Stimulated activated CD8-positive, alpha-beta memory T cell treated with anti-CD3 and anti-CD28 coated beads, Interleukin-7, amount 100 ng/mL, for 48 hours (primary cell): ENCODE measurements at places on chromosomes 1 and 21.

- DNase-seq, result no peak
These were observed 80.3 kb downstream of the SCMH1 start for GRCh38 chr1:41161846-41162245.

GRCh38 chr1:64515427-64515826, 45.5 kb downstream of the CACHD1 start:
- DNase-seq, result no peak

- no peak for DNase-seq
These were observed 278.5 kb downstream of the MRPL39 start for GRCh38 chr21:25328736-25329135.

GRCh38 chr1:94191216-94191615, 46.2 kb downstream of the ARHGAP29 start:
- DNase-seq, result no peak

- no peak for DNase-seq
These were observed 996.7 kb upstream of the TMPRSS15 start for GRCh38 chr21:19400223-19400770.

GRCh38 chr1:74733604-74734484, 892 bp downstream of the TYW3 start:
- no peak for DNase-seq

DNA sequence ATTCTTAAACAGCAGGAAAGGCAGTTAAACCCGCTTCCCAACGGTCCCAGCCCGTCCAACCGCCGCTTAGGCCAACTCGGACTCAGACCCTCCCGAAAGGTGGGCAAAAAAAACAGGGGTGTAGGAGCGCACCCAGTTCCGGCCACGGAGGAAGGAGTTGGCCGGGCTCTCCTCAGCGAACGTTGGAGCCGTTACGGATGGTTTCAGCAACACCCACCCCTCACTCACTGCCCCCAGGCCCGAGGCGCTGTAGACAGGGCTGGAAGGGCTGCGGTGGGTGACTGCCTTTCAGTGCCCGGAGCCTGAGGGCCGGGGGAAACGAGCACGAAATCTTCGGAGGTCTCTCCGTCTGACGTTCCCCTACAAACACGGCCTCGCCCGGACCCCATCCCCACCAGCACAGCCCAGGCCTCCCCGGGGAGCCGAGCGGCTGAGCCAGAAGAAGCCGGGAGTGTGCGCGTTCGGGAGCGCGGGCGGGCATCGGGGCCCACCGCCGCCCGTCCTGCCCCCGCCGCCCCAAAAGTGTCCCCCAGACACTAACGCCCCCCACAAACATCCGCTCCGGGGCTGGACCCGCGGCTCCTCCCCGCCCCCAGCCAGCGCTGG, 1.3 kb downstream of the KDM5B start:
- DNase-seq, result no peak

DNA sequence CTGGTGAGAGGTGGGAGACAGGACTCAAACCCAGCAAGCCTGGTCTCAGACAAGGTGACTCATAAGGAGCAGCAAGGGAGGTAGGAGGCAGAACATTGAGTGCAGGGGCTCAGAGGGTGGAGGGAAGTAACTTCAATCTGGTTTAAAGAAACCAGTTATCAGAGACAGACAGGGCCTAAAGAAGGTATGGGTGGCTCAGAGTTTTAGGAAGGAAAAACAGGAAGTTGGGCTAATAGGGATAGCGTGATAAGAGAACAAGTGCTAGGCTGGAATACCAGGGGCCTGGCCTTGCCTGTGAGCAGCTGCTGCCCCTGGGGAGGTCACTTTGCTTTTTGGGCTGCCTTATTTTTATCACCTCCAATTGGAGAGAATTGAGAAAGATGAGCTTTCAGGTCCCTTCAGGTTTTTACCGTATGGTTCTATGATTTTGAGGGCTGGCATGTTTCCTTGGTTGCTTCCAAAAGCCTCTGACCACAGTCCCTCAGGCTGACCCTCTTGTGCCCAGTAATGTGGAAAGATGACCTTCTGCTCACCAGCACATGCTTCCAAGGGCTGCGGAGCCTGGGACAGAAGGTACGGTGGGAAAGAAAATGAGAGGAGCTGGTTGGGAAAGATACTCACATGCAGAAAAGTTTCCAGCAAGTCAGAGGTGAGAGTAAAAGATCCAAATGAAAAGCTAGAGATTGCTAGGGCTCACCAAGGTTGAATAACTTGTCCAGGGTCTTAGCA, 77.0 kb downstream of the DDR2 start:
- DNase-seq, result no peak

DNA sequence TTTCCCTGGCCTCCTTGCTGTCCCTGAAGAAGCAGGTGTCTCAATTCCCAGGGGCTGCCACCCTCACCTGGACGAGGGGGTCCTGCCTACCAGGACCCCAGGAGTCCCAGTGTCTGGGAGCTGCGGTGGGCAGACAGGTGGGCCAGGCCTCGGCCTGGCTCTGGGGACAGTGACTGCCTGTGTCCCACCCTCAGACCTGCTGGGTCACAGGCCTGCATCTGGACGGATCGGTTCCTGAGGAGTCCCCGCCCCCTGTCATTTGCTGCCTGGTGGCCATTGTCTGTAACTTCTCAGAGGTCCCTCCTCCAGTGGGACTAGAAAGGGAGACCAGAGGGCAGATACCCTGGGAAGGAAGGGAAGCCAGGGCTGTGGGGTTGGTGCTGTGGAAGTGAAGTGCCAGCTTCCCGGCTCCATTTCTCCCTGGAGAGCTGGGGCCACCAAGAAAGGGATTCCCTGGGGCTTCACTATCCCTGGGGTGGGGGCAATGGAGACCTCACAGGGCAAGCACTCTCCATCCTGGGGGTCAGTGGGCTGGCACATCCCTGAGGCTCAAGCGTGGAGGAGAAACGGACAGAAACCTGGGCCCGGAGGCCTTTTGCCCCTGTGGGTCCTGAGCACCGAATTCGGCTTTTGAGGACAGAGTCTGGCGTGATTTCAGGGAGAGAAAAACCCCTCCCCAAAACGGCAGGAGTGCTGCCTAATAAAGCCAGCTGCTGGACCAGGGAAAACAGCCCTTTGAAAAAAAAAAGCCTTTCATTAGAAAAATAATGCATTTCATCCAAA, 157.3 kb downstream of the PEX14 start:
- no peak for DNase-seq

GRCh38 chr21:28256420-28256831, 736.3 kb downstream of the LTN1 start:
- DNase-seq, result no peak

DNA sequence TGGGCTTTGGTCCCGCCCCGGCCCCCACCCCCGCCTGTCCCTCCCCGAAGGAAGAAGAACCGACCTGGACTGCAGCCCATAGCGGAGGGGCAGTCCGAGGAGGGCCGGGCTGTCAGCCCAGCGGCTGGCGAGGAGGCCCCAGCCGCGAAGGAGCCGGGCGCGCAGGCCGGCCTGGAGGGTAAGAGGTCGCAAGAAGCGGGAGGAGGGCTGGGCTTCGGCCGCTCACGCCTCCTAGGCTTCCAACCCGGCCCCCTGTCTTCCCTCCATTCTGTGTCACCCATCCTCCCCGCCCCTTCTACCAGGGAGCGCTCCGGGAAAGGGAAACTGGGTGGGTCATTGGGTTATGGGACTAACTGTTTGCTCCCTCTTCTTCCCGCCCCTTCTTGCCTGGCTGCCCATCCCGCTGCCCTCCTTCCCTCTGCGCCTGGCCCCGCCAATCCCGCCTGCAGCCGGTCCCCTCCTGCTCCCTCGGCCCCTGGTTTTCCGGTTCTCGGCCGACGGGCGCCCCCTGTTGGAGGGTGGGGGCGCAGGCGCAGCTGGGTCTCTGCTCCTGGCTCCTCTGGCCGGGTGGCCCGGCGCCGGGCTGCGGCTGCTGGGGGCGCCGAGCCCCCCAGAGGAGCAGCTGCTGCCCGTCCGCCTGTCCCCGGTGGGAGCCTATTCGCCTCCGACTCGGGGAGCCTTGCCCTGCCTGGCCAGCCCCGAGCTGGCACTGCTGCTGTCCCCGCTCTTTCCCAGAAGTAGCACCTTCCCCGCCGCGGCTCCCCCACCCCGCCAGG, 2.4 kb downstream of the RUSC1 start:
- DNase-seq, result peak; percentile 70

- DNase-seq, result no peak
These were observed 40.3 kb upstream of the CNTN2 start for GRCh38 chr1:205002705-205003104.

DNA sequence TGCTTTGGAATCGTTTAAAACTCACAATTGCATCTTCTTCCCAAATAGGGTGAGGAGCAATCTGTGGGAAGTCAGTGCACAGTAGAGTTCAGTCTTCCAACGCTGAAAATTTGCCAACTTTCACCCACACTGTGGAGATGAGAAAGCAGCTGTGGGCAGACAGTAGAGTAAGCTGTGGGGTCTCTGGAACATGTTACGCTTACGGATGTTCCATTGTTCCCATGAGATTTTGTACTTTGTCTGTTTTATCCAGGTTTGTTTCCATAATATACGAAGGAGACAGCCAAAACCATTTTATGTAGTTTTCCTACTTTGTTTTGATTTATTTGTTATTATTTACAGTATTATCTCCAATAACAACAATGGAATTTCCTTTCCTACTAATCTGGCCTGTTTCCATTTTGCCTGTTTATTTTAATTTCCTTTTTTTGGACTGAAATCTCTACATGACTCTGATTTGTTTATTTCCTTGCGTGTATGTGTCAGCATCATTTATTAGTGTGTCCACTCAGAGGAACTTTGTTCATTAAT, 65.1 kb upstream of the RGL1 start:
- DNase-seq, result no peak

DNA sequence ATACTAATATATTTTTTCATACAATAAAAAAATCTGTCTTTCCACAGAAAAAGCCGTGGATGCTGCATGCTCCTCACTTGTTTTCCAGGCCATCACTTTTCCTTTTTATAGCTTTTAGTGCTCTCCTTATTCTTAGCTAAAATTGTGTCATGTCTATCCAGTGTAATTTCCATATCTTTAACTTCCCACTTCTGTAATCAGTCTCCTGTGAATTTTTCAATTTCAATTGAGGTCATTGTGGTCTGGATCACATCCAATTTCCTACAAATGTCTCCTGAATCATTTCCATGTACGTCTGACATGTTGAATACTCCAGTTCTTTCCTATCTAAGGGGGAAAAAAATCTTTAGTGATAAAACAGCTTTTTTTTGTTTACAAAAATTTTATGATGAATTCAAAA, 838.2 kb upstream of the B3GALT2 start:
- DNase-seq, result no peak

- no peak for DNase-seq
These were observed 50.2 kb downstream of the PRDX6 start for GRCh38 chr1:173527151-173527826.

DNA sequence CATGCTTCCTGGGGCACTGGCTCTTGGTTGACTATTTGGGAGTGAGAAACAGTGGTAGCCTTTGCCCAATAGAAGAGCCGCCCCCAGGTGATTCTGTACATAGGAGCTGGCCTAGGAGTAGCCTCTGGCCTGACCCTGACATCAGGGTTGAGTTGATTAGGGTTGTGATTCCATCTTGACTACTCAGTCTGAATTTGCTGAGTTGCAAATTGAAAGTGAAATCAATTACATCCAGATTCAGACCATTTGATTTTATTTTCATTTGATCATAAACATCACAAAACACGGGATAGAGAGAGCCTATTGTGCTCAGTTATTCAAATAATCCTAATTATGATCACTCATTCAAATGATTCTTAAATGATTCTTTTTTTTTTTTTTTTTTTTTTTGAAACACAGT, 253.2 kb downstream of the KIF26B start:
- no peak for DNase-seq

DNA sequence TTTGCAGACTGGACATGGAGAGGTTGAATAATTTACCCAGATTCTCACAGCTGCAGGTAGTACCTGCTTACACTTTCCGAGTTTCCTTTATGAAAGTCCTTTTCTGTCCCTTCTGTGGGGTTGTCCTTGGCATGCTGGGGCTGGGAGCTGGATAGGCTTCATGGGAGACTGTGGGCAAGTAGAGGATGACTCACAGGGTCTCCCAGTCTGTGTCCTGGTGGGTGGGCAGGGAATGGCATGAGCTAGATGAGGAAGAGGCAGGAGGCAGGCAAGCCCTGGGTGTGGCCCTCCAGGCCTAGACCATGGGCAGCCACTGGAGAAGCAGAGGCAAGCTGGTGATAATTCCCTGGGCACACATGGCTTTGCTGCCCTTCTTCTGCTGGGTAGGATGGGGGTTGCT, 80.6 kb downstream of the NAV1 start:
- DNase-seq, result no peak

GRCh38 chr1:173536223-173536622, 59.1 kb downstream of the PRDX6 start:
- no peak for DNase-seq

DNA sequence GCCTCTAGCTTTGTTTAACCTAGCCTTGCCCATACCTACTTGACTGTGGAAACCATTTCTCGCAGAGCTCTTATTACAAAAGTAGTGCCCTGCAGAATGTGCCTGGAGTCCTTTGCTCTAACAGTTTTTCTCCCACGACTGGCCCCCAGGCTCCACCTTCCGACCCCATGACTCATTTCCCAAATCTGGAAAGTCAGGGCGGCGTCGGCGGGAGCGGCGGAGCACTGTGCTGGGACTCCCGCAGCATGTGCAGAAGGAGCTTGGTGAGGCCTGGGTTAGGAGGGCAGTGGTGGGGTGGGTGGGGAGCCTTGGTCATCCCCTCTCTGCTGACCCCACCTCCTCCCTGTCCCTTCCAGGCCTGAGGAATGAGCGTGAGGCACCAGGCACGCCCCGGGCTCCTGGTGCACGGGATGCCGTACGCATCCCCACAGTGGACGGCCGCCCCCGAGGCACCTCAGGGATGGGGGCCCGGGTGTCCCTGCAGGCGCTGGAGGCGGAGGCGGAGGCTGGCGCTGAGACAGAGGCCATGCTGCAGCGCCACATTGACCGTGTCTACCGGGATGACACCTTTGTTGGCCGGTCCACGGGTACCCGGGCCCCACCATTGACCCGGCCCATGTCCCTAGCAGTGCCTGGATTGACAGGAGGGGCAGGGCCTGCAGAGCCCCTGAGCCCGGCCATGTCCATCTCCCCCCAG, 47.5 kb downstream of the YARS1 start:
- DNase-seq, result no peak

GRCh38 chr1:35062518-35063196, 16.5 kb upstream of the ZMYM1 start:
- no peak for DNase-seq

DNA sequence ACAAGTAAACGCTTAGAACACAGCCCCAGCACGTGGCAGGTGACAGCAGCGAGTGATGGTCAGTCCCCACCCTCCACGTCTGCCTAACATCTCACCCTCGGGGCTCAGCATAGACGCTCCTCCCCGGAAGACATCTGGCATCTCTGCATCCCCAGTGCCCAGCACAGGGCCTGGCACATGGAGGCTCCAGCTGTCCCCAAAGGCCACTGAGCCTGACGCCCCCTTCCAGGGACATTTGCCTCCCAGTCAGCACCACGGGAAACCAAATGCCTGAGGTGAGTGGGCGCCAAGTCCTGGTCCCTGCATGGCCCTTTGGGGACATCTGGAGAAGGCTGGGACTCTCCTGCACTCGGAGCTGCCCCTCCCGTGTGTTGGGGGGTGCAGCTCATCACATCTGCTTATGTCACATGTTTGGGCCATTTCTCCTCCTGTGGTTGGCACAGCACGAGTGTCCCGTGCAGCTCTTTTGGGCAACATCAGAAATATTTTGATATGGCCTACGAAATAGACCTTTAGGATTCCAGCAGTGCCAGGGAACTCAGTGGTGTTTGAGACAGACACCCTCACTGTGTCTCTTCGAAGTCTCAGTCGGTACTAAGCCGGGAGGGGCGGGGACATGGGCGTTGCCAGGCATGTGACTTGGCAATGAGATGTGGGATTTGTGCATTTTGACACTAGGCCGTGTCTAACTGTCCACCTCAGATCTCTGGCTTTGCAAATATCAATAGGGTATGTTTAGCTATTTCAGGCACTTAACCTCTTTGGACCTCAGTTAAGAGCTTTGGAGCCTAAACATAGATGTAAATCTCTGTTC, 315.0 kb downstream of the PTPRU start:
- DNase-seq, result no peak
